ENCODE measurements at places on chromosomes 5 and 9.

GRCh38 chr9:98287384-98287783, 31.9 kb upstream of the TBC1D2 start:
- DNase-seq: no peak

- no peak for DNase-seq
Observed at GRCh38 chr5:58248221-58248620, 211.7 kb downstream of the PLK2 start.

DNA sequence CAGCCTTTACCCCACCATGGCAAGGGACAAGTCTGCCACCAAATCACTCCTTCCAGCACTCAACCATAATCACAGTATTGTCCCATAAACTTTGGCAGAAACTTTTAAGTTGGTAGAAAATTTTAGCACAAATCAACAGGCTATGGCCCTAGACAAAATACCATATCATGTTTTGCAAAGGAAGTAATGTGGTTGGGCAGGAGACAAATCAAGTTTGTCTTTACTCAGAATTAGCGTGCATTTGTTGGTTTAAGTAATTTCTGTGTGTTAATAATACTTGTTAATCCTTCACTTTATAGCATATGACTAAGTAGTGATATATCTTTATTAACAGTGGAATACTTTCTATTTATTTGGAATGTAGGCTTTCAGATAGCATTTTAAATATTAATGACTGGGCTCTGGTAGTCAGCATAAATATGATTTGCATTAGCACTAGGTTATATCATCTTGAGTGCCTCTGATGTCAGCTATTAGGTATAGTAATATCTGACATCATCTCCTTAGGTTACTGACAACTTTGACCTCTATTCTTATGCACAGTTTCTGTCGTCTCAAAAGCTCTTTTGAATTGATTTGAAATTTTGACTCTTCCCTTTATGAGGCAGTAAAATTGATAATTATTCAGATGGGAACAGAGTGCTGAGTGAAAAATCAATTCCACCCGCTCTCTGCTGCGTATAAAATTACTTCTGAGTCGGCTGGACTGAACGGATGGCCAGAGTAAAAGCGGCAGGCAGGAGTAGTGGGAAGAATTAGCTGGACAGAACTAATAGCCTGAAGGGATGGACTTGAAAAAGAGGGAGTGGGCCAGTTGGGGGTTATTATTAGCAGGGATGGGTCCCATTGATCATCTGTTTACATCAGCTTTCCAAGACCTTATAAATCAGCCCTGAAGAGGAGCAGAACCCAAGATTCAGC, 40.1 kb upstream of the TLX3 start:
- DNase-seq: no peak

DNA sequence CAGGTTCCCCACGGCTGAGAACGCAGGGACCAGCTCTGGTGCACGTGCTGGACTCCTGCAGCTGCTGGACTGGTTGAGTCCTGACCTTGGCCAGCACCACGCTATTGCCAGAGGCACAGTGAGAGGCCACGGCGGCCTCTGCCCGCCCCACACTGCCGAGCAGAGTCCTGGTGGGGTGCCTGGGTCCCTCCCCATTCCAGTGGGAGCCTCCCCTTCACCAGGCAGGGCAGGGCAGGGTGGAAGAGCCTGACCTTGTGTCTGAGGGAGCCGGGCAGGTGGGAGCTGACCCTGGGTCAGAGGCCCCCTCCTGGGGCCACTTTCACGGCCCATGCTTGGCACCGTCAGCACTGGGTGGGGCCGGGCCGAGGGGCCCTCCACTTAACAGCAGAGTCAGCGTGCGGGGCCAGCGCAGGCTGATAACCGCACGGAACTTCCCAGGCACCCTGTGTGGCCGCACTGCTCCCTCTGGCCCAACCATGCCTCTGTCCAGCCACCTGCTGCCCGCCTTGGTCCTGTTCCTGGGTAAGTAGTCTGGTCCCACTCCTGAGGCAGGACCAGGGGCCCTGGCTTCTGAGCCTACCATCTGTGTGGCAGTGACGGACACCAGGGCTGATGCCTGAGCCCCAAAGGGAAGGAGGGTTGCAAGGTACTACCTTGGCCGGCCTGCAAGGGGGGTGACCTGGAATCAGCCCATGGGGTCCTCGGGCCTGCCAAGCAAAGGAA, at the start of gene MAMDC4:
Gene MAMDC4 (plus strand): TSS at position 406 of the 723 bp plus-strand sequence. CDS start 71 bp downstream, at position 477.
- DNase-seq: no peak

- no peak for DNase-seq
Observed at GRCh38 chr5:167730121-167730520, 561.3 kb upstream of the WWC1 start.

- no peak for DNase-seq
Observed at GRCh38 chr5:159216454-159216853, 7.1 kb upstream of the RNF145 start.

DNA sequence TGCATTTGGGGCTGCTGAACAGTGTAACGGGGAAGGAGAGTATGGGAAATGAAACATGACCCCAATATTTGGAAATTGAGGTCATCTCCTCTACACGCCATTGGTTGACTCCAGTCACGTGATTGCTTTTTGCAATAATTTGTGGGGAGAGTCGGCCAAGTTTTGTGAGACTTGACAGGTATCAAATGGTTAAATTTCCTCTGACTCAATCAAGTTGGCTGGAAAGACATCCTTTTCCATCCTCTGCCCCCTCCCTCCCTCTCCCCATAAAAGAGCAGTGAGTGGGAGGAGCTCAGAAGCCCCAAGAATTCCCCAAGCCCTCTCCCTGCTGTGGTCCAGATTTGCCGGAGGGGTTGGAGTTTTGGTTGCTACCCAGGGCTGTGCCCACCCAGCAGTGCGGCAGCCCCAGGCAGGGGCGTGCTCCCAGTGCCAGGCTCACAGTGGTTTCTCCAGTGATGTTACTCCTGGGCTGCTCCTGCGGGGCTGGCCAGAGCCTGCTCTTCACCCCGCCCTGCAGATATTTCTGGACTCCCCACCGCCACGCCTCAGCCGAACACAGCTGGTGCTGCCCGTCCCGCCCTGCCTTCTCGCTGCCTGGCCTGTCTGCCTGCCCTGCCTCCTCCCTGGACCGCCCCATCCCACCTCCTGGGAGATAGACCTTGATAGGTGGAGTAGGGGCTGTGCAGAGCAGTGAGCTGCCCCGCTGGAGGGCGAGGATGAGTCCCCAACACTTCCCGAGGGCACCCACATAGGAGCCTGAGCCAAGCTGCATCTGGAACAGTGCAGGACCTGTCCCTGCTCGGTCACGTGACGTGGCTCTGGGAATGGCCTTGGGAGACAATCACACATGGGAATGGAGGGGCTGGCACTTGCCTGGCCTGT, 3.4 kb downstream of the COL5A1 start:
- DNase-seq: no peak

DNA sequence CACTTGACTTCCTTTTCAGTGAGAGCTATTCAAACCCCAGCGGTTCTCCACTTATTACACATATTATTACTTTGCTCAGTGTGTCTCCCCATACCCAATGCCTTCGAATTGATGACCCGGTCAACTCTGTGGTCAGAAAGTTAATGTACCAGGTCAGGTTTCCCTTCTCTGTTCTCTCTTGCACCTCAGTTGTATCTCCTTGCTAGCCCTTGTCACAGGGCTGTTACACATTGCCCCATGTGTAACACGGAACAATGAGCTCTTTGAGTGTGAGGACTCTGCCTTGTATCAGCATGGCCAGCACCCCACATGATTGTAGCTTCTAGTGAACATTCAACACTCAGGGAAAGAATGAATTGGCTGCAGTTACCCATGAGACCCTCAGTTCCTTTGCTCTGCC, 73.6 kb downstream of the DOCK2 start:
- DNase-seq: no peak

GRCh38 chr5:105632043-105632442, 2038.7 kb downstream of the EFNA5 start:
- DNase-seq: no peak

DNA sequence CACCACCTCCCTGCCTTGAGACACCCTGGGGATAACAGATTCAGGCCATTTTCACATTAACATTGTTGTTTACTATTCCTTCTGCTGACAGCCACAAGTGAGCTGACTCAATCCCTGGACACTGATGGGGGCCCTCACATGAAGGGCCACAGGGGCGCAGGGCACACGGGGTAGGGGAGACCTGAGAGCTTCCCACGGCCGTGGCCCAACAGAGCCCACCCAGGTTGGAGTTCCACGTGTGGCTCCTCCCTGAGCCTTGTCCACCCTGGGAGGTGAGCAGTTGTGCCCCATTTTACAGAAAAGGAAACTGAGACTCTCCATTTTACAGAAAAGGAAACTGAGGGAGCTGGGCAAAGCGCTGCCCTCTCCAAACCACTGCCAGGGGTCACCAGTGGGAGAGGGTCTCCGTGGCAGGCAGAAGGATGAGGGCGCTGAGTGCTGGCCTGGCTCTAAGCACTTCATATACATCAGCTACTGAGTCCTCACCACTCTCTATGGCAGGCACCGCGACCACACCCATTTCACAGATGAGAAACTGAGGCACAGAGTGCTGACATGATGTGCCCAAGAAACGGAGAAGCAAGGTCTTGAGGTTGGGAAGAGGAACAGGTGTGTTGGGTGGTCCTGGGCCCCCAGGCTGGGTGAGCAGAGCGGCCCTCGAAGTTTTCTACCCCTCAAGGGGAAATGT, 2.3 kb downstream of the NINJ1 start:
- DNase-seq: no peak

- DNase-seq: no peak
Observed at GRCh38 chr5:91020065-91020800, 362.9 kb downstream of the ARRDC3 start.

DNA sequence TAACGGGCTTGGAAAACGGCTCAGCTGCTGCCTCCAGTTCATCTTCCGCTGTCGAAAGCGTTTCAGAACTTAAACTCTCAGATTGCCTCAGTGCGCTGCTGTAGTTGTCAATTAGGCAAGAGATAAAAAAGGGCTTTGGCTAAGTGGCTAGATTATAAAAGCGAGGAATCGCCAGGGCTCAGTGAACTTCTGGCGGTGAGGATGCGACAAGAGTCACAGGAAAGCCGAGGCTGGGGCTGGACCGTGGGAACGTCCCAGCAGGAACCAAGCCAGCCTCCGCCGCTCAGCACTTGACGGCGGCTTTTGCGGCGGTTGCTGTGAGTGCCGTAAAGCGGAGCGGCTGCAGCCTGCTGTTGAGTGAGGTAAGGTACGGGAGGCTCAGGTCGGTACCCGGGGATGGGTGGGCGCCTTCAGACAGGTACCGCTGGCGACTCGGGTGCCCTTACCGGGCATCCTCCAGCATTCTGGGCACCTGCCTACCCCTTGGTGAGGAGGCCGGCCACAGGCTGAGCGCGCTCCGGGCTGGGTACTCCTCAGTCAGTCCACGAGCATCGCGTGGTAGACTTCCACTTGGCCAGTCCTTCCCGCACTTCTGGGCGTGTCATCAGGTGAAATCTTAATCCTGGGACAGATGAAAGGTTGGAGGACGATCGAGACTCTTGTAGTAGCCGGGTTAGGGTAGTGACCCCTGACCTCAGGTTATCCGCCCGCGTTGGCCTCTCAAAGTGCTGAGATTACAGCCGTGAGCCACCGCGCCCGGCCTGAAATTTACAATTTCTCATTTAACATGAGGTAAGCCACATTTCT, at the start of gene FKTN:
Gene FKTN (plus strand): TSS at position 328 of the 807 bp plus-strand sequence. CDS start 16,902 bp downstream, outside the sequence.
- DNase-seq: peak; percentile 83

DNA sequence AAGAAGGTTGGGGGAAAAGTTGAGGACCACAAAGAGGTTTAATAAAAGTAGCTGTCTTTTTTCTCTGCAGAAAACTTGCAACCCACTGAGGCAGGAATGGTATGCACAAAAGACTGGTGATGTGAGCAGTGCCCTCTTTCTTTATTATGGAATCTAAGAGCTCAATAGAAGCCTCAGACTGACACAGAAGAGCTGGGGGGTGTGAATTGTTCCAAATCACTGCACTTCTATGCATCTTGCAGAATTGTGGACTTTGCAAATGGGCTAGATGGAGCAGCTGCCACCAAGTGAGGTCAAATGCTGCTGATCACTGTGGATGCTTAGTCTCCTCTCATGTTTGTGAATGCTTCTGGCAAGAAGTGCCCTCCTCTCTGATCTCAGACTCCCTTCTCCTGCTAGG, 227.1 kb downstream of the ZSWIM6 start:
- DNase-seq: no peak

GRCh38 chr5:56105511-56106291, 110.9 kb upstream of the IL6ST start:
- no peak for DNase-seq

- DNase-seq: no peak
Observed at GRCh38 chr5:38426986-38427950, 129.2 kb downstream of the LIFR start.

DNA sequence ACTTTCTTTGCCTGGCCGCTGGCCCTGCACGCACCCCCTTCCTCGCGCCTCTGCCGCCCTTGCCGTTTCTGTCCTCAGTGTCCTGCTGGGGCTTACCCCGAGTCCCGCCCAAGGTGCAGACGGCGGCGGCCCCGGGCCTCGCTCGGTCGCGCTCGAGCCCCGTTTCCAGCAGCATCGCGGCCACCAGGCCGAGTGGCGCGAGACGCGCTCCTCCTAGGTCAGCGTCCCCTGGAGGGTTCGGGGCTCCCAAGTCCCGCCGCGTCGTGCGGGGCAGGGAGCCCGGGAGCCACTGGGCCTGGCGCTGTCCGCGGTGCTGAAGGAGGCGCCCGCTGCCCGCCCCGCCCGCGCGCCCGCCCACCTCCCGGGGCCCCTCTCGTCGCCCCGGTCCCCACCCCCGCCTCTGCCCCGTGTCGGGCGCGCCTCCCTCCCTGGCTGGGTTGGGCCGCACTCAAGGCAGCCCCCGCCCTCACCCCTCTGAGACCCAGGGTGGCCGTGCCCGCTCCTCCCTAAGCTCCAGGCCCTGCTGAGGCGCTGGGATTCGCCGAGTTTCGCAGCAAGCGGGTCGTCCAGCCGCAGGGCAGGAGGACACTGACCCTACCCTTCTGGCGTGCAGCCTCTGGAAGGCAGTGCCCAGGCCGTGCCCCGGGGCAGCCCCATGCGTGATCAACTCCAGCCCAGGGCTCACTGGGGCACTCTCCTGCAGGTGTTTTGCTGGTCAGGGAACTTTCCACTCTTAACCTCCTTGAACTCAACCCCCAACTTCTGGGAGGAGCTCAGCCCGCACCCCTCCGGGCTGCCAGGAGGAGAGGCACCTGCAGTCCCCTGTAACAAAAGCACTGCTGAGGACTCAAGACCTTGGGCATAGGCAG, at the start of gene LHX3:
Gene LHX3 (minus strand): TSS at position 291 of the 869 bp plus-strand sequence. CDS start 116 bp downstream, at position 175.
- DNase-seq: no peak

DNA sequence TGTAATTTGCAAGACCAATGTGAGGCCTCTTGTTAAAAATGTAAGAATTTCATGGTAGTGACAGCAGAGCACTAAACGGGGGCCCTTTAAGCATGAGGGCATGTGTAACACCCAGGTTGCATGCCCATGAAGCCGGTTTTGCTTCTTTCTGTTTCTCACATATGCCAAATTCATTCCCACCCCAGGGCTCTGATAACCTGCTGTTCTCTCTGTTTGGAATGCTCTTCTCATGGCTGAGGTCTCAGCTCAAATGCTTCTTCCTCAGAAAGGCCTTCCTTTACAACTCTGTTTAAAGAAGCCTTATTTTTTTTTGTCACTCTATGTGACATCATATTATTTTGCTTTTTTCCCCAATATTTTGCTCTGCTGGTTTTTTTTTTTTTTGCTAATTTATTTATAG, 369.0 kb downstream of the KIAA0825 start:
- no peak for DNase-seq

DNA sequence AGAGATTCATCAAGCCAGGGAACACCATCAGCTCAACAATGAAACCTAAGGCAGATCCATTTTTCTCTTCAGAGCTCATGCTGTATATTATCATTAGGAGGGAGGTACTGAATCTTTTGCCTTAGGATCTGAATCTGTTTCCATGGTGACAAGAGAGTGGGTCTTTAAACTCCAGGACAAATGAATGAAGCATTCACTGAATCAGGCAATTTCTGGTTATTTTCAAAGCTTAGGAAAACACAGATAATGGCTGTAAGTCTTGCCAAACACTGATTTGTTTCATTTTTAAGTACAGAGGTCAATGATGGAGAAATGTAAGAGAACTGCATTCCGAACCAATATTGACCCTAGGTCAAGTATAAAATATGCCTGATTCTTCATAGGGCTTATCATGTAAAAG, 84.9 kb downstream of the GNA14 start:
- DNase-seq: no peak
